ENCODE measurements at places on chromosomes 6 and 20.

GRCh38 chr6:108260126-108260808, 573 bp downstream of the SNX3 start:
- DNase-seq: peak; percentile 53

GRCh38 chr20:12098421-12098820, 180.7 kb downstream of the BTBD3 start:
- DNase-seq: no peak

DNA sequence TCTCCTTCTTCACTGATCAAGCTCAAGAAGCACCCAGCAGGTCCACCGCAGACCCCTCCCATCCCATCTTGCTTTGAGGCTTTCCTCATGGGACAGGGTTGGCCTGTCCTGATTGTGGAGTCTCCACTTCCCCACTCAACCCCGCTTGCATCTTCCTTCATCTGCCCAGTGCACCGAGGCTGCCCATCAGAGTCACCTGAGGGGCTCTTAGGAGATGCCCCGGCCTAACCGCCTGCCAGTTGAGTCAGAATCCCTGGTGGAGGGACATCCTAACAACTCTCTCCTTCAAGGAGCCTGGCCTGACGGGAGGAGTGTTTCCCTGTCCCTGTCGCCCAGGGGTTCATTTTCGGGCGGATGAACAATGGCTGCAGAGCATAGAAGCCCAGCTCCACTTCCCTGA, 46.1 kb downstream of the RBM38 start:
- no peak for DNase-seq

- no peak for DNase-seq
Observed at GRCh38 chr6:149467265-149467664, 17.5 kb downstream of the ZC3H12D start.

DNA sequence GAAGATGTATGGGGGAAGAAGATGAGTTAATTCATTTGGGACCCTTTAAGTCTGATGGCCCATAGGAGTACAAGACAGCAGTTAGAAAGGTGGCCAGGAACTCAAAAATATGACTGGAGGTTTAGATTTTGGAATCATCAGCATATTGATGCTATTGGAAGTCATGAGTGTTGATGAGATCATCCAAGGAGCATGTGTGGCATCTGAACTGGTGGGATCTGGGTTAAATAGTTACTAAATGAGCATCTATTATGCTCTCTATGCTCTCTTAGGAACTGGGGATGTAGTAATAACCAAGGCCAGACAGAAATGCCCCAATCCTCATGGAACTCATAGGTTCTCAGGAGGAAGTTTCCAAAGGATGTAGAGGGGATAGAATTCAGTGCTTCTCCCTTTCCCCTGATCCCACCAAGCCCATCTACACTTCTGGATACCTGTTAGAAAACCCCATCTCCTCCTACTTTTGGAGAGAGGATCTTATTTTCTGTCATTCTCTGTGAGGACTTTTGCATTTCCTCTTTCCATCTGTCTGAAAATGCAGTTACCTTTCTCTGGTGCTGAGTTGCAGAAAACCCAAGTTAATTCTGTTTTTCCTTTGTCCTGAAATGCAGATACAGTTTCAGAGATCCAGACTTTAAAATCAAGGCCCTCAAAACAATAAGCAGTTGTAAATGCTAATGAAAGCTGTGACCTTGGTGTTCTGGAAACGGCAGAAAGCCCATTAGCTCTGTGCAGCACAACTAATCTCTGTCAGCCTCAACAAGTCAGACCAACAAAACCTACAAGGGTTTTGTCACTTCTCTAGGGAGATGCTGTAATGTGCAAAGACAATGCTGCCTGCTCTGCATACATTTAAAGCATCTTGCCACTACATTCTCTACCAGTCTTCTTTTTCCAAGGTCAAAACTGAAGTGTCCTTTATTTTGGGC, 65.8 kb downstream of the TBC1D7 start:
- no peak for DNase-seq

DNA sequence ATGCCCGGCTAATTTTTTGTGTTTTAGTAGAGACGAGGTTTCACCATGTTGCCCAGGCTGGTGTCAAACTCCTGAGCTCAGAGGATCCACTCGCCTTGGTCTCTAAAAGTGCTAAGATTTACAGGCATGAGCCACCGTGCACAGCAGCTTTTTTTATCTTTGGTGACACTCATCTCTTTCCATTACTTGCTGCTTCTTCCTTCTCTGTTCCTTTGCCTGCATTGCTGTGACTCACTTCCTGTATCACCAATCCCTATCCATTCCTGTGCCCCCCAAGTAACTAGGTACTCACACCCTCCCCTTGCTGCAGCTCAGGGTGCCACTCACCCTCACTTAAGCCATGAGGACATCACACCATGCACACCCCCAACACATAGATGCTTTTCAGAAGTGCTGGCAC, 24.6 kb downstream of the KHDC1L start:
- no peak for DNase-seq

DNA sequence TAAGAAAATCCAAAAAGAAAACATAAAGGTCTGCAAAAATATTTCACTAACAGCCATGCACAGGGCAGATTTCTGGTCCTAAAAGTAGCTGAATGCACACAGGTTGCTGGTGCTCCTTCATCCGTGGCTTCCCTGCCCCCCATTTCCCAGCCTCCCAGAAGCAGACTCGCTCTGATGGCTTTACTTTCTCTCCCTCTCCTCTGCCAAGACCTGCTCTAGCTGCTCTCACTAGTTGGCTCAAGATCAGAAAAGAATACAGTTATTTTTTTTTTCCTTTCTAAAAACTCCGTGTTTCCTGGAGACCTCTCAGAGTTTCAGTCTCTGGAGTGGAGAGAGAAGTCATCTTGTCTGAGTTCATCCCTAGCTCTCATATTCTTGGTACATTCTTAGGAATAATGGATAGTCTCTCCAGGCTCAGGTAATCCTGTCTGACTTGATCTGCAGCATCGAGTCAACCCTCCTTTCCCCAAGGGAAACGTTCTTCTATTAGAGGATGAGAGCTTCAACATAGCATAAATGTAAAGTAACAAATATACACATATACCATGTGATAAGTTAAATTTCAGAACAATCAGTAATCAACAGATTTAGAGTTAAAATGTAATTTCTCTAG, 214.2 kb downstream of the TBC1D7 start:
- no peak for DNase-seq

- DNase-seq: no peak
Observed at GRCh38 chr6:149482545-149483333, 2.1 kb downstream of the ZC3H12D start.

GRCh38 chr20:38133680-38134426, 31.2 kb downstream of the TGM2 start:
- no peak for DNase-seq

GRCh38 chr6:83978324-83978734, 55.2 kb upstream of the MRAP2 start:
- DNase-seq: no peak

DNA sequence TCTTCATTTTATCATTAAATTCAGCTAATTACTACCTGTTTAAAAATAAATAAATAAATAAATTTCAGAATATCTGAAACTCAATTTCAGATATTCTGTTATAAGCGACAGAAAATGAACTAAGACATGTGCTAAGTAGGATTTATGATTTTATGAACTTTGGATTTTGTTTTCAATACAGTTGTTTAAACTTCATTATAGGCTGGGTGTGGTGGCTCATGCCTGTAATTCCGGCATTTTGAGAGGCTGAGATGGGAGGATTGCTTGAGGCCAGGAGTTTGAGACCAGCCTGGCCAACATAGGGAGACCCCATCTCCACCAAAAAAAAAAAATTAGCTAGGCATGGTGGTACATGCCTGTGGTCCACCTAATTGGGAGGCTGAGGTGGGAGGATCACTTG, 36.0 kb downstream of the AFG1L start:
- no peak for DNase-seq

GRCh38 chr20:17570347-17571152, 675 bp downstream of the DSTN start:
- DNase-seq: peak; percentile 67

DNA sequence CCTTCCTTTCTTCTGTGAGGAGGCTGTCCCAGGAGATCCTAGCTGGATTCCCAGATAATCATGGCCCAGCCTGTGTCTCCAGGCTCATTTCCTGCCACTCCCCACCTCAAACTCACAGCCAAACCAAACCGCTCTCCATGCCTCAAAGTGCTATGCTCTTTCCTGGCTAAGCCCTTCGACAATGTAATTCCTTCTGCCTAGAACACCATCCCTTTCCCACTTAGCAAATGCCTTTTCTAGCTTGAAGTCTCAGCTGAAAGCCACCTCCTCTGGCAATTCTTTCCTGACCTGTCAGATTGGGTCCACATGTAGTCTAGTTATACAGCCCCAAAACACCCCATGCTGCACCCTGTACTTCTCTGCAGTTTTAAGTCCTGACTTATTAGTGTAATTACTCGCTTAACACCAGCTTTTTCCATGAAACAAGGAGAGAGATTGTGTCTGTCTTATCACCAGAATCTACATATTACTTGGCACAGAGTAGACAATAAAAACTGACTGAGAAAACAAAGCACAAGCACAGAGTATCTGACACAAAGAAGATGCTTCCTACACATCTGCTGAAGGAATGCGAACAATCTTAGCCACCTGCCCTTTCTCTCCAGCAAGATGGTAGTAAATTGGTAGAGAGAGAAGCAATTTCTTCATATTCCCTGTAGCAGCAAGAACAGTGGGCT, 5.4 kb downstream of the TRIM26 start:
- DNase-seq: no peak

- peak; percentile 81 for DNase-seq
Observed at GRCh38 chr6:30942338-30943060, 1.7 kb downstream of the MUCL3 start.

- no peak for DNase-seq
Observed at GRCh38 chr6:111996144-111996865, 57.6 kb upstream of the CCN6 start.

DNA sequence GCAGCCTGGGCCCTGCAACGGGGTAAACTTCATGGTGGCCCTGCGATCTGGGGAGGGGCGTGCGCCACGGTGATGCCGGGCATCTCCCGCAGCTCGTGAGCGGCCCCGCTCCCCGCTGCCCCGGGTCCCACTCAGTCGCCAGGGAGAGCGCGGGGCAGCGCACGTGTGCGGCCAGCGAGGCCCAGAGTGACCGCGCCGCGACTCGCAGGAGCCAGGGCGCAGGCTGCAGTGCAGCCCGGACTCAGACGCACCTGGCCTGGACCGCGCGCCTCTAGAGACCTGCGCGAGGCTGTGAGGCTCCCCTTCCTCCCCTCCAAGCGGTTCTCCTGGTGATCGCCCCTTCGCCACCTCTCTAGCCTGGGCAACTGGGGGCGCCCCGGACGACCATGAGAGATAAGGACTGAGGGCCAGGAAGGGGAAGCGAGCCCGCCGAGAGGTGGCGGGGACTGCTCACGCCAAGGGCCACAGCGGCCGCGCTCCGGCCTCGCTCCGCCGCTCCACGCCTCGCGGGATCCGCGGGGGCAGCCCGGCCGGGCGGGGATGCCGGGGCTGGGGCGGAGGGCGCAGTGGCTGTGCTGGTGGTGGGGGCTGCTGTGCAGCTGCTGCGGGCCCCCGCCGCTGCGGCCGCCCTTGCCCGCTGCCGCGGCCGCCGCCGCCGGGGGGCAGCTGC, 652 bp downstream of the BMP6 start:
- DNase-seq: peak; percentile 25

DNA sequence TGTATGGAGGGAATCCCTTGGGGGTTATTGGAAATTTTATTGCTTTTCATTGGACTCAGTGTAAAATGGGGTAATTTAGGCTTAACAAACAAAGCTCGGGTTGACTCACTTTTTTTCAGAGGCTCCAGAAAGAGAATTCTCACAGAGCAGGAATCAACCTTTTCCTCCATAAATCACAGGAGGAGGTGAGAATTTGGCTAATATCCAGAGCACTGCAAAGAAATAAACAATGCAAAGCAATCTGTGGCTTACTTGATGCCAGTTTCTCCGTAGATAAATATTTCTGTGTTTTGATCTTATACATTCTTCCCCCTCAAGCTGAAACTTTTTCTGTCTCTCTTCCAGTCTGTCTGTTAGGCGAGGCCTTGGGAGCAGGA, 176.6 kb downstream of the TSHZ2 start:
- no peak for DNase-seq

GRCh38 chr20:61635721-61636455, 383.8 kb downstream of the CDH4 start:
- DNase-seq: no peak

DNA sequence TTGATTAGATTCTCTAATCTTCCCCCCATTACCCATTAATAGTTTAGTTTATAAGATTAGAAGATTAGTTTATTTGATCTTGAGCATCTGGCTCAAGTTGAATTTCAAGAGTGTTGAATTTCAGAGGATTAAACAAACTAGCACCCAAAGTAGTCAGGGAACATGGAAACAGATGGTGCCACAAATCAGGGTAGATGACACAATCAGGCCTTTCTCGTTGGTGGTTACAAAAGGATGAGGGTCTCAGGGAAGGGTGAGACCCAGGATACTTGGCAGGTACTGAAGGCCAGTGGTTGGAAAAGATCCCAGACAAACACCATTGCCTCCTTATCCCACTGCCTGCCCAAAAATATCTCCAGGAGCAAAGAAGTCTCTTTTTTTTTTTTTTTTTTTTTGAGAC, 29.5 kb upstream of the ADGRF1 start:
- no peak for DNase-seq

DNA sequence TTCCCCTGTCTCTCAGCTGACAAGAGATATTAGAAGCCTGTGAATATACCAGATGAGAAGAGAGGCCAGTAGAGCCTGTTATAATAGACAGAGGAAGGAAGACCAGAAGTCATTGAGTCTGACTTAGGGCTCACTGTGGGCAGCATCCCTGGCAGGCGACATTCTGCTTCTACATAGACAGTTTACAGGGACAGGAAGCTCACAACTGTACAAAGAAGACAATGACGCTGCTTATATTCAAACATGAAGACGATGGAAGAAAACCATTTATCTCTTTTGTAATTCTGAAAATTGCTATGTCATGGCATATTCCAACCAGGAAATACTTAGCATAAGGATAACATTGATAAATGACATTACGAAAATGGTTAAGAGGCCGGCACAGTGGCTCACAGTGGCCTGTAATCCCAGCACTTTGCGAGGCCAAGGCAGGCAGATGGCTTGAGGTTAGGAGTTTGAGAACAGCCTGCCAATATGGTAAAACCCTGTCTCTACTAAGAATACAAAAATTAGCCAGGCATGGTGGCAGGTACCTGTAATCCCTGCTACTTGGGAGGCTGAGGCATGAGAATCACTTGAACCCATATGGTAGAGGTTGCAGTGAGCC, 170.9 kb downstream of the UBE3D start:
- no peak for DNase-seq

DNA sequence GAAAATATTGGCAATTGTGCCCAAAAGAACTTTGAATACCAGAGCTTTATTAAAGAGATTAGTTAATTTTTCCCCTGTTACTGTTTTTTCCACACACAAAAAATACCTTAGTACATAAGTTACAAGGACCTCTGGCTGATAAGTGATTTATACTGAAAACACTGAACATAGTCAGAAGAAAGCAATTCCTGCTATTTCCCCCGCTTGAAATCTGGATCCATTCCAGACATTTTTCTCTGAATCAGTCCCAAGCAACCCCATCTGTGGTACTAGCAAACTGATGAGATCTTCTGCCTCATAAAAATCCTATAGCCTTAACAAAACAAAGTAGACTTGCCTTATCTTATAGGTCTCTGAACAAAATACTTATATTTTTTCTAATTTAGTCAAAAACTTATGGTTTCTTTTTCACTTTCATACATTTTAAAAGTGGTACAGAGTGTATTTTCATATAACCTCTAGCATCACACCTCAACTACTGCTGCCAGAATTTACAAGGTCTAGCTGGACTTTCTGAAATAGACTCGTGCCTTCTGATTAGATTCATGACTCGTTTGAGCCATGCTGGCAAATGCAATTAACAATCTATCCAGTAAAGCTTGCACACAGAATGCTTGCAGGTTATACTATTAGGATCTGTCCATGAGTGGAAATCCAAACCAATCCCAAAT, 111.9 kb downstream of the TBX18 start:
- no peak for DNase-seq

- DNase-seq: no peak
Observed at GRCh38 chr6:157498817-157499216, 117.8 kb downstream of the ZDHHC14 start.
